H1 (cell line): ENCODE measurements at places on chromosomes 5 and 9.

DNA sequence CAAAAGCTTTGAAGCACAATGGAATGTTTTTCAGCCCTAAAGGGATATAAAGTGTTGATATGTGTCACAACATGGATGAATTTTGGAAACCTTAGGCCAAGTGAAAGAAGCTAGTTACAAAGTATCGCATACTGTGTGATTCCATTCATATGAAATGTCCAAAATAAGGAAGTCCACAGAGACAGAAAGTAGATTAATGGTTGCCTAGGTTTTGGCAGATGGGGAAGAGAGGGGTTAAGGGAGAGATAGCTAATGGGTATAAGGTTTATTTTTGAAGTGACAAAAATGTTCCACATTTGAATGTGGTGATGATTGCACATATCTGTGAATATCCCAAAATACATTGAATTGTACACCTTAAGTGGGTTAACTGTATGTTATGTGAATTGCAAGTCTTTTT lies 57.5 kb upstream of the MCCC2 start:
- H3K4me3 ChIP-seq, result no peak overlapping the region
- H3K4me1 ChIP-seq, result no peaks in the 10 kb centered on the region
- DNase-seq, result no peak
- no peak overlapping the region for H3K27ac ChIP-seq
- 0 out of 2 replicates have a peak, but pooled peaks cover 4% of the 10 kb centered on the region for H3K36me3 ChIP-seq
- no peaks in the 10 kb centered on the region for H3K27me3 ChIP-seq

DNA sequence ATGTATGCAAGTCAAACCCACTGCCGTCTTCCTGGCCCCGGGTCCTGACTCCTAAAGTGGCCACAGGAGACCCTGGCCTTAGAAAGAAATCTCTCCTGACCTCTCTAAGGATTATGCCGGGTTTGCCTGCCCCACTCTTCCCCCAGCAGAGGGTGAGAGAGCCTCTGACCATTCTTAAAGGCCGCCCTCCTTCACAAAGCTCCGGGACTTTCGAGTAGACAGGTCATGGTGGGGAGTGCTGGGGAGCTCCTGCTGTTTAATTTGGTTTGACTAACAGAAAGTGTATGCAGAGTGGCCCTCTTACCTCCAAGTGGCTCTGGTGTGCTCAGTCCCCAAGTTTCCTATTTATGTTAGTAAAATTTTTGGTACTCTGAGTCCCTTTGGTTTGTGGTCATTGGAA lies 111.8 kb downstream of the LRRC70 start:
- H3K36me3 ChIP-seq, result no peaks in the 10 kb centered on the region

GRCh38 chr9:134319306-134320125 lies 6.7 kb upstream of the RXRA start:
- DNase-seq, result no peak
- H3K27me3 ChIP-seq, result no peaks in the 10 kb centered on the region
- no peaks in the 10 kb centered on the region for H3K36me3 ChIP-seq
- no peak overlapping the region for H3K4me3 ChIP-seq
- no peak overlapping the region for H3K27ac ChIP-seq

DNA sequence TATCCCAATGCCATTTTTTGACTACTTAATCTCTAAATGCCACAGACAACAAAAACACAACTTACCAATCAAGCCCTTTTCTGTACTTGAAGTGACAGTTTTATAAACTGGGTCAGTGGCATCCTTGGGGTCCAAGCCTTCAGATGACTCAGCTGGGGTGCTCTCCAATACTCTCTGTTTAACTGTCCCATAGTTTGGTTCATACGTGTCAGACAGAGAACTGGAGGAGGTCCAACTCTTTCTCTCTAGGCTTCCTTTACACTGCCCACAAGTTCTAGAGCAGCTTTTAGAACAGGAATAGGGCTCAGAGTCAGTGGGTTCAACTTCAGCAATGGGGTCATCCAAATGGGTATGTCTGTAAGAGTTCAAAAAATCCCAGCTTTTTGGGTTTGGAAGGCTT lies 166.9 kb downstream of the CDC42SE2 start:
- H3K4me1 ChIP-seq, result no peaks in the 10 kb centered on the region
- no peak overlapping the region for H3K4me3 ChIP-seq
- H3K36me3 ChIP-seq, result peaks cover 55% of the 10 kb centered on the region

- no peaks in the 10 kb centered on the region for H3K27me3 ChIP-seq
- no peak overlapping the region for H3K4me3 ChIP-seq
- DNase-seq, result no peak
- no peaks in the 10 kb centered on the region for H3K36me3 ChIP-seq
These were observed 9.4 kb downstream of the ERAP2 start for GRCh38 chr5:96885518-96886338.
